ENCODE measurements at places on chromosomes 11 and 22. TPM values are rescaled to one million over a fixed set of nuclear protein-coding genes. Genes with fewer than 3 reads are reported as not detected.

The IL18 gene
- 121 TPM for total RNA-seq

DNA sequence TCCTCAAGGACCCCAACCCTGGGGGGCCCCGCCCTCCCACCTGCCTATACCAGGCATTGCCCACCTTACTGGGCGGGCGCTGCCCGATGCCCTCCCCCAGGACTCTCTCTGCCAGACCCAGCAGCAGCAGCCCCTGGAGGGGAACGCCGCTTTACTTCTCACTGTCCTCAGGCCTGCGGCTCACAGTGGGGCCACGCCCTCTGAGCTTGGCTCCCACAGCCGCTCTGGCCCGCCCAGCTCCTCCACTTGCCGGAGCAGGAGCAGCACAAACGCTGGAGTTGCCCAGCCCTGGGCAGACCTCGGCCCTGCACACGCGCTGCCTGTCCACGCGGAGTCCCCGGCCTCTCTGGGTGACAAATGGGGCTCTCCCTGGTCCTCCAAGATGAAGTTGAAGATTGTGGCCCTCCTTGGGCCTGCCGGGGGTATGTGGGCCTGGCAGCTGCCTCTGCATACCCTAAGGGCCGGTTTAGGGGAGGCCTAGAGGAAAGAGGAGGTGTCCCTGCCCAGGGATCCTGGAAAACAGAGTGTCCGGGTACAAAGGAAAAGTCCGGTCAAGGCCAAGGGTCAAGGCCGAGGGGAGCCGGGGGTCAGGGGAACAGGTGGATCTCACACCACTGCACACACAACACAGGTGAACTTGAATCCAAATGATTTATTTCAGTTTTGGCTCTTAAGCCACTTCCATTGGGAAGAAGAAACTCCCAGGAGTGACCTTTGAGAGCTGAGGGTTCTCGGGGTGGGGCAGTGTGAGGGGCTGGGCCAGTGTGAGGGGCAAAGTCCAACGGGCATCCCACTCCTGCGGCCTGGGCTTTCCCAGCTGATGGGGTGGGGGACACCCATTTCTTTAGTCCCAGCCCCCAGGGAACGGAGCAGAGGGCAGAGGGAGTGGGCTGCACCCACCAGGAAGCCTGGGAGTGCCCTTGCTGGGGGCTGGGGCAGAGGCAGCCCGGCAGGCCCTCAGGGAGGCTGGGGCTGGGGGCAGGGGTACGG, 674 bp upstream of the BAIAP2L2 start:
- peak; percentile 81 for DNase-seq

- no peak for DNase-seq
Observed at GRCh38 chr11:61468002-61468401, 38.1 kb downstream of the SDHAF2 start.

The KRTAP5-9 gene
- not detected for total RNA-seq

The C11orf86 gene
- total RNA-seq, result not detected

The WBP2NL gene
- total RNA-seq, result 3.7 TPM

DNA sequence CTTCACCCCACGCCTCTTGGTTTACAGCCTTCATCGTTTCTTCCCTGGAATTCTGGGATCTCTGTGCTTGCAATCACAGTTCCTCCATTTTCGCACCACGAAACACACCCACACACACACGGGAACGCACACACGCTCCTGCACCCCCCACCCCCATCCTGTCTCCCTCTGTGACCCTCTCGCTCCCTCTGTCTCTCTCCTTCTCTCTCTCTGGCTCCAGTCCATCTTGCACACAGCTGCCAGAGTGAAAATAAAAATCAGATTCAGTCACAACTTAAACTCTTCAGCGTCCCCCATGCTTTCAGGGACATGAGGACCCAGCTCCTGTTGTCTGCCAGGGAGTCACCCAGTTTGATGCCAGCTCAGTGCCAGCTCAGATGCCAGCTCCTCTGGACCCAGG, 3.0 kb downstream of the GAL start:
- DNase-seq, result no peak

DNA sequence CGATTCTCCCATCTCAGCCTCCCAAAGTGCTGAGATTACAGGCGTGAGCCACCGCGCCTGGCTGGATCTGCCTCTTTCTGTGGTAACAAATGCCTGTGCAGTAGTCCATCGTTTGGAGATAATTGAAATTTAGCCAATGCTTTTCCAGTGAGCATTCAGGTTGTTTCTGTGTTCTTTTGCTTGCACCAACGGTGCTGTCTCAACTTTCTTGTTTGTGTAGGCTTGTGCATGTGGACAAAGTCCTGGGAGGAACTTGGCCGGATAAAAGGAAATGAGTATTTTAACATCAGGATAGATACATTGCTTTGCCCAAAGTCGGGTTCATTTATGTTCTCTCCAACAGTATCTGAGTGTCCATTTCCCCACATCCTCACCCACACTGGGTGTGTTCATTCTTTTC, 85.7 kb downstream of the KIAA1671 start:
- DNase-seq, result no peak

GRCh38 chr11:133895551-133895950, 50.2 kb upstream of the SPATA19 start:
- no peak for DNase-seq

The CCDC73 gene
- total RNA-seq, result 0.07 TPM

DNA sequence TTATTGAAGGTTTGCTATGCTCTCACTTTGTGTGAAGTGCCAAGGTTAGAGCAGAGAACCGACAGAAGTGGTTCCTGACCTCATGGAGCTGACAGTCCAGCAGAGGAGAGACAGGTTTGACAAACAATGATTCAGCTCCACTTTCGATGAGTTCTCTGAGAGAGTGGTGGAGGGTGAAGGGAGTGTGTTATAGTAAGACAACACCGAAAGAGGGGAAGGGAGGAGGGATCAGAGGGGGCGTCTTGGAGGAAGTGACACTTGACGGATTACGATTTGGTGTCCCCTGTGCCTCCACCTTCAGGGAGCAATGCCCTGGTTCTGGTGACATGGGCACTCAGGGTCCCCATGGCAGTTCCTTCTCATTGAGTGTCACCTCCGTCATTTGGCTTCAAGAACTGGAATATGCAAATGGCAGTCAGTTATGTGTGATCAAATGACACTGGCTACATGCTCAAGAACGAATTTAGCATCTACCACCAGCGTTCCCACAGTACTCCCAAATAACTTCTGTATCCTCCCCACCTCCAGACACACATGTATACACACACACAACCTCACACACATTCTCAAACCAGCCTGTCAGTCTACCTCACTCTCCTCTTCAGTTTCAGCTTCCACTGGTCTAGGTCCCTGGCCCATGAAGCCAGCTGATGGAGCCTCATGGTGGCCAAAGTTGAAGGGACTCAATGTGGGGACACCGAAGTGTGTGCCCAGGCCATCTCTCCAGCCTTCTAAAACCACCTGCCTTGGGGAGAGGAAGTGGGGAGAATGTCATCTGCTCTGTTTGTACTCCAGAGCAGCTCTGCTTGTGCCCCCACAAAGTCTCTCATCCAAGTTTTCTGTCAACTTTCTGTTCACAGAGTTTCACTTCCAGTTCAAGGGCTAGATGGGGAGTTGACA, 31.4 kb upstream of the NUP160 start:
- no peak for DNase-seq

GRCh38 chr11:67404515-67405195, 772 bp downstream of the TBC1D10C start:
- DNase-seq, result no peak

DNA sequence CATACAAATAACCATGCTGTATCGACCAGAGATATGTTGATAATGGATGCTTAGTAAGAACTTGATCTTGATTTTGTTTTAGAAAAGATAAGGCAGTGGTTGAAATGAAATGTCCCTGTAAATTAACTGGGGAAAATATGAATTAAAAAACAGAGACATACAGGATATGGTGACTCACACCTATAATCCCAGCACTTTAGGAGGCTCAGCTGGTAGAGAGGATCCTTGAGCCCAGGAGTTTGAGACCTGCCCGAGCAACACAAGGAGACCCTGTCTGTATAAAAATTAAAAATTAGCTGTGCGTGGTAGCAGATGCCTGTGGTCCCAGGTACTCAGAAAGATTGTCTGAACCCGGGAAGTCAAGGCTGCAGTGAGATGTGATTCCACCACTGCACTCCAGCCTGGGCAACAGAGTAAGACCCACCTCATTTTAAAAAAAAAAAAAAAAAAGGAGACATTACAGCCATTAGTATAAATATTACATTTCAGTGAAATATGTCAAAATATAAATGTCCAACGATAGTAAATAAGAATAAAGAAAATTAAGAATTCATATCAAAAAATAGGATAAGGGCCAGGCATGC, 4.6 kb downstream of the PICALM start:
- DNase-seq, result no peak

The ME3 gene
- 14.2 TPM for total RNA-seq

The FGF19 gene
- 0.73 TPM for total RNA-seq

DNA sequence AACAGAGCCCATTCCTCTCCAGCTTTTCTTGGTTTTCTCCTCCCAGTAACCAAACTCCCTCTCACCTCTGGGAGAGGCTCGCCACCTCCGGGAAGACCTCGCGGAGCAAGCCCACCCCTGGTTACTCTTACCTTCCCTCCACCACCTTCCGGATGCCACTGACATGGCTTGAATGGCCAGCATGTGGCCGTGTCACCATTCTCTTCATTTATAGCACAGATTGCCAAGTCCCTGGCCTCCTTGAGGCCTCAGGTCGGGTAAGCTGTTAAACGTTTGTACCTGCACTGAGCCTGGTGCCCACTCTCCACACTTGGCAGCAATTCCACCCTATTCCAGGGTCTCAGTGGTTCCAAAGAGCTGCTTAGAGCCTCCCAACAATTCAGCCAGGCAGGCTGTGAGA, 8.0 kb upstream of the FXYD2 start:
- no peak for DNase-seq

The PHOX2A gene
- not detected for total RNA-seq

DNA sequence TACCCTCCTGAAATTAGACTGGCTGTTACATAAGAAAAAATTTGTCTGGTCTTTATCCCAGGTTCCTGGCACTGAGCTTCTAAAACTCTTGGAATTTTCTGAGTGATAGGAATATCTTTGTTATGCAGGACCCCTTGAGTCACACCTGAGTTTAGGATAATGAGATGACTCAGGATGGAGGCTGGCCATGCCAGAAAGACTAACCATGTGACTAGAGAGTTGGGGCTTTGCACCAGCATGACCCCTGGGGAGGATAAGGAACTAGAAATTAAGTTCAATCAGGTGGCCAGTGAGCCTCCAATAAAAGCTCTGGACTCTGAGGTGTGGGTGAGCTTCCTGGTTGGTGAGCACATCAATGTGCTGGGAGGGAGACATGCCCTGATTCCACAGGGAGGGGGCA, 88.1 kb downstream of the XRRA1 start:
- no peak for DNase-seq

- DNase-seq, result no peak
Observed at GRCh38 chr11:107259811-107260221, 197.8 kb downstream of the CWF19L2 start.

The EFCAB6 gene
- total RNA-seq, result 2.2 TPM

- DNase-seq, result no peak
Observed at GRCh38 chr11:44327730-44328129, 17.8 kb upstream of the ALX4 start.

The P2RY2 gene
- 2.3 TPM for total RNA-seq

DNA sequence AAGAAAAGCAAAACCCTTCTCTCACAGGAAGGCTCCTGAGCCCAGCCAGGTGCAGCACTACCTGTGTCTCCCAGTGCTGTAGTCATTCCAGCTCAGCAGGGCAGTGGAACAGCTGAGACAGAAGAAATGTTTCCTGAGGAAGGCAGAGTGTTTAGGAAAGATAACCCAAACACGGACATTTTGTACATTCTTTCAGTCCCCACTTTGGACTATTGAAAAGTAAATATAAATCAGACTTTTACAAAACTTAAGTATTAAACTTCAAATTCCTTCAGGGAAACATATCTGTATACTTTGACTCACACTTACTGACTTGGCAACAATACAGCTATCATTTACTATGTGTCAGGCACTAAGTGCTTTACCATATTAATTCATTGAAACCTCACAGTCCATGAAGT, 40.4 kb downstream of the RRAS2 start:
- DNase-seq, result no peak

DNA sequence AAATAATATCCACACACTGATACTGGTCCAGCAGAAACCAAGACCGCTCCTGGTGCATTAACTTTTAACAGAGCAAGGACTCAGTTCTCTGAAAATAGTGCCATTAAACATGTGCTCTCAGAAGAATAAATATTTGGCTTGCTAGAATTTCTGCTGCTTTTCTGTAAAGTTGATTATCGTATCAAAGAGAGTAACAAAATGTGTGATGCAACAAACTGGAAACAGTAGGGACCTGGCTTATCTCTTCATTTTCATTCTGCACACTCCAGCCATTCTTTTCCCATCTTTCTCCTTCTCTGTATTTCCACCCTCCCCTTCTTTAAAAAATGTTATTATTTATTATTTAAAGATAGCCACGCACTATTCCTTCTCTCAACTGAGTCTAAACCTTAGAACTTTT, 43.9 kb downstream of the WT1 start:
- no peak for DNase-seq

The GRIA4 gene
- total RNA-seq, result not detected

The CCDC116 gene
- not detected for total RNA-seq

GRCh38 chr11:114162719-114163123, 103.2 kb downstream of the ZBTB16 start:
- peak; percentile 13 for DNase-seq

GRCh38 chr11:35949242-35949641, 5.4 kb downstream of the LDLRAD3 start:
- DNase-seq, result no peak

The MPEG1 gene
- not detected for total RNA-seq

- no peak for DNase-seq
Observed at GRCh38 chr11:57639321-57640067, 10.2 kb downstream of the YPEL4 start.

DNA sequence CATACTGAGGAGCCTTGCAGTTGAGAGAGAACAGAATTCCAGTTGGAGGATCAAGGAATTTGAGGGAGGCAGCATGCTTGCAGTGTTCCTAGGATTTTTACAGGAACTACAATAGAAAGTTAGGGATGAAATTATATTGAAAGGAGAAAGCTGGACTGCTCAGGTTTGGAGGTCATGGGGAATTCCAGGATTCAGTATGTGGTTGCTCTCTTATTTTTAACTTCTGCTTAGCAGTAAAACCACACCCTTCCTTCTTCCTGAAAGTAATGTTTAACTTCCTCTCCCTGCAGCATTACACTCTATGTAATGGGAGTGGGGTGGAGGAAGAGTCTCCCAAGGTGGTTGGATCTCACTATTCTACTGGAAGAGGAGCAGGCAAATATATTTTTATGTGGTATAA, 31.3 kb downstream of the CTNND1 start:
- no peak for DNase-seq
